Fibroblast of pulmonary artery (primary cell): ENCODE measurements at places on chromosomes 1 and 21.

DNA sequence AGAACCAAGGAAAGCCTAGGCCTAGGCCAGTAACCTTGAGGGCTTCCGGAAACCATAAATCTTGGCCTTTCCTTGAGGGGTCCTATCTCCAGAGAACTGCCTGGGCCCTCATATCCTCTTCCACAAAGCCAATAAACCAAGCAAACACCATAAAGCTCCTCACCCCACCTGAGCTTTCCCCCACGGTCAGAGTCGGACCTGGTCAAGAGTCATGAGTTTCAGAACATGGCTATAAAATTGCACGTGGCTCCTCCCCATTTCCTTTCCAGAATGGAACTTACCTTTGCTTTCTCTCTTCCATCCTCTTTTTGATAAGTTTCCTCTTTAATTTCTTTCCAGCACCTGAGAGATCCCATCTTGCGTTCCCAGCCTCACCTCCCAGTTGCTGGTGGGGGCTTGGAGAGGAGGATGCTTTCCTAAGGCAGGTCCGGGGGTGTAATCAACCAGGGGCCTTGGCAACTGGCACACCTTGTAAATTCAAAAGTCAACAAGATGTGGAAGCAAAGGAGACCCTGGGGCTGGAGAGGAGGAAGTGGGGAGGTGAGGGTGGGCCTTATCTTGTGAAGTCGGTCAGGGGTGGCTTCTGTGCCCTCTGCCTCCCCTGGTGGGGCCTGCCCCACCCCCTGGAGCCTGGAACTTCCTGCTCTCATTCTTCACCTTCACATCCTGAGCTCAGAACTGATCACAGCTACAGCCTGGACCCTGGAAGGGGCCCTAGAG is 259.9 kb downstream of the FOXD2 start:
- no peak for DNase-seq

DNA sequence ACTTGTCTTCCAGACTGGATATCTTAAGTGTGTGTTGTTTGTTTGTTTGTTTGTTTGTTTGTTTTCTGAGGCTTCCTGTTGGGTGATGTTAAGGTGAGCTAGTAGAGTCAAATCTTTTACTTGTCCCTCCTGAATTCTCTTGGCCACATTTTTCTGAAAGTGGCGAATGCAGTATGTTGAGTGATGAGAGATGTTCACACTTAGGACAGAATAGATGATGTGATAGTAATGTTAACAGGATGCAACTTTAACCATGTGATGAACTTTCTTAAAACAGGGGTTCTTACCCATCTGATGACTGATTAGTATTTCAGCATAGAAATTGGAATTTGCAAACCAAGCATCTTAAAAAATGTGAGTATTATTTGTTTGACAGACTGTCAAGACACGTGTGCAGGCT is 40.2 kb downstream of the LMO4 start:
- no peak for DNase-seq

GRCh38 chr1:2320760-2321667 is 70.3 kb downstream of the MORN1 start:
- DNase-seq = no peak

GRCh38 chr1:232978091-232978634 is 27.8 kb downstream of the NTPCR start:
- DNase-seq = peak; percentile 49

- DNase-seq = no peak
Measured at GRCh38 chr1:90308421-90308820, 313.5 kb downstream of the ZNF326 start.

GRCh38 chr1:23436520-23437354 is 12.2 kb upstream of the TCEA3 start:
- DNase-seq = no peak

DNA sequence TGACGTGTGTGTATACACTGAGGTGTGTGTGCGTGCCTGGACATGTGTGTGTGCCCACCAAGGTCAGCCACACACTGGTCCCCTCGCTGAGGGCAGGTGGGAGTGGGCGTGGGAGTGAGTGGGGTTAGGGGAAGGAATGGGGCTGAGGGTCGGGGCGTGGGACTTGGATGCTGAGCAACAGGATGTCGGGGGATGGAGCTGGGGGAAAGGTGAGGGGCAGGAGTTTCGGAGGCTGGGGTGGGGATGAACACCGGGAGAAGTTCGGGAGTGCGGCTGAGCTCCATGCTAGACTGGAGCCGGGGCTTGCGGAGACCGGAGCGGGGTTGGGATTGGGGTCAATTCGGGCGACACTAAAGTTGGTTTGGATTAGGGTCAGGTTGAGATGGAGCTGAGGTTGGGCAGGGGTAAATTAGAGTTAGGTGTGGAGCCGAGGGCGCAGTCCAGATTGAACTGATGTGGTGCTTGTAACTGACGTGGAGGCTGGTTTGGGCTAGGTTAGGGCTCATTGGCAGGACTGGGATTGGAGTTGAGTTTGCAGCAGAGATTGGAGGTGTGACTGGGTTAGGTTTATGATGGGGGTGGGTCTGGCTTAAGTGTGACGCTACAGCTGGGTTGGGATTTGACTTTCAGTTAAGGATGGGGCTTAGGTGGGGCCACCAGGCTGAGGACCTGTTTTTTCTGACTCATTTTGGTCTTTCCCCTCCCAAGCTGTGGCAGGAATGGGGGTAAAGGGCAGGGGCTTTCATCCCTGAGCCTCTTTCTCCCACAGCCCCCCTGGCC is 3.3 kb upstream of the GUCA2A start:
- no peak for DNase-seq

DNA sequence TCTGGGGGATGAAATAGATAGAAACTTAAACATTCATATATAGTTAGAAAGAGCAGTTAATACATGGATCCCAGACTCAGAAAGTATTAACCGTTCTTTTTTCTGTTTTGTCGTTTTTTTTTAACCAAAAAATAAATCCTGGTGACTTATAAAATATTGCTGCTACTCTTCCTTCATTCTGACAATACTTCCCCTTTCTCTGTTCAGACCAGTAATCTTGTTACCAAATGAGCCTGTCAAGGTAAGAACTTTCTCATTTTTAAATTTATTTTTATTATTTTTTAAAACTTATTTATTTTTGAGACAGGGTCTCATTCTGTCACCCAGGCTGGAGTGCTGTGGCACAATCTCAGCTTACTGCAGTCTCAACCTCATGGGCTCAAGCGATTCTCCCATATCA is 13.7 kb downstream of the PTPN22 start:
- no peak for DNase-seq

GRCh38 chr1:40755067-40755466 is 28.5 kb upstream of the KCNQ4 start:
- DNase-seq = peak; percentile 88

- no peak for DNase-seq
Measured at GRCh38 chr1:74530892-74531291, 18.5 kb upstream of the LRRC53 start.

DNA sequence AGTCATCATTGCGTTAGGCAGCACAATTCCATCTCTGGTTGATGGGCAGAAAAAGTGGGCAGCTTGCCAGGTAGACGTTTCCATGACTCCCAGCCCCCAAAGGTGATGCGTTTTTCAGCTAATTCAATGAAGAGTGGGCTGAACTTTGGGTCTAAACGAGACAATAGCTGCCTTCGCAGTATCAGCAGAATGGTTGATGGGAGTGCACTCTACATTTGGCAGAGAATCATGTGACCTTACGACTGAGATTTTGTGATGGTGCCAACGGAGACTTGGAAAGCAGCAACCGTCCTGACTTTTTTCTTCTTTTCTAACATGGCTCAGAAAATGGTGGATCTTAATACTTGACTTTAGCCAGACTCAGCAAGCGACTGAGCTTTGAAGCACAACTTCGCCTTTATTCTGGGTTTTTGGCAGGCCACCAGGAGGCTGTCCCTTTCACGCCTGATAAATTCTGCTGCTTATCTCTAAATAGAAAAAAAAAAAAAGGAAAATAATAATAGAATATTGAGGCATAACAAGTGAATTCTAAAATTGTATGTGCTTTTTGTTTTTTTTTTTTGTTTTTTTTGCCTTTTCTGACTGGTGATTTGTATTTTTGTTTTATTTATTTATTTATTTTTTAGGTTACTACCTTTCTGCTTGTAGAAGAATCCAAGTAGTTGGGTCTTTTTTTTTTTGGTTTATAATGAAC is 804.8 kb downstream of the USP25 start:
- DNase-seq = peak; percentile 98

DNA sequence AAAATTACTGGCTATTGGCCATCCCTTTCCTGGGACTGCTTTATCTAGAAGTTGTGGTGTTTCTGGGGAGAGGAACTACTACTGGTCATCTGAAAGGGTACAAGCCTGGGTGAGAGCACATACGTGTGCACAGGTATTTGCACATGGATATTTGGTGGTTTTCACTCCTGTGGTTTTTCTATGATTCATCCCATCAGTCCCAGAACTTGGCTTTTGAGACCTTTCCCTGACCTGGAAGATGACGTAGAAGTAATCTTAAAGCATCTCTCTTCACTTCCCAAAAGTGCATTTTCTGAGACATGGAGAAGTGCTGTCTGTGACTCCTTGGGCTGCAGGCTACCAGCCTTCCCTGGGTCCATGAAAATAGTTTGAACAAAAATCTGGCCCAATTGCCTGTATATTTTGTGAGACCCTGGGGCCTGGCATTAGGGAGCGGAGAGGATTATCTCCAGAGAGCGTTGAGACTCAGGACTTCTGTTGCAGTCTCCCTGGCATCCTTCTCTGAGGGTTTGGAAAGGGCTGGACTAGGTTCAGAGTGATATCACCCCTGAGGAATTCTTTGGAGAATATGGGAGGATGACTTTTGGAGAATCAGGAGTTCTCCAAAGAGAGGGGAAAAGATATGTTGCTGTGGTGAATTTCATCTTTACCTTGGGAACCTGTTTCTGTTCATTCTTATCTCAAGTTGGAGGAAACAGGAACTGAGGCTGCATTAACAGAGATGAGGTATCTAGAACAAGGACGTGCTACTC is 130.8 kb downstream of the NOS1AP start:
- no peak for DNase-seq

- no peak for DNase-seq
Measured at GRCh38 chr1:90783181-90783580, 66.1 kb upstream of the BARHL2 start.

DNA sequence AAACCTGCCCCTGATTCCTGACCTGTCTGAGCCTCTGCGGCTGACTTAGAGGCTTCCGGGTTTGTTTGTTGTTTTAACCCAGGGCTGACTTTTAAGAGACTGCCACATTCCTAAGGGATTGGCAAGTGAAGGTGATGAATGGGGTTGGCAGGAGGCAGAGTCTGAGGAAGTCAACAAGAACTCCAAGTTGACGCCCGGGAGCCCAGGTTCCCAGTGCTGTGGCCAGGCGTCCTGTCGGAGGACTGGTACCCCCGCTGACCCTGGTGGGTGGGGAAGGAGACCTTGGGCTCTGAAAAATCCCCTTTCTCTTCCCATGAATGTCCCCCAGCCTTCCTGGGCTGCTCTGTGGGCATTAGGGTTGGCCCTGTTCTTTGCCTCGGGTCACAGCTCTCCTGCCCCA is 19.7 kb upstream of the EPS8L3 start:
- peak; percentile 78 for DNase-seq

DNA sequence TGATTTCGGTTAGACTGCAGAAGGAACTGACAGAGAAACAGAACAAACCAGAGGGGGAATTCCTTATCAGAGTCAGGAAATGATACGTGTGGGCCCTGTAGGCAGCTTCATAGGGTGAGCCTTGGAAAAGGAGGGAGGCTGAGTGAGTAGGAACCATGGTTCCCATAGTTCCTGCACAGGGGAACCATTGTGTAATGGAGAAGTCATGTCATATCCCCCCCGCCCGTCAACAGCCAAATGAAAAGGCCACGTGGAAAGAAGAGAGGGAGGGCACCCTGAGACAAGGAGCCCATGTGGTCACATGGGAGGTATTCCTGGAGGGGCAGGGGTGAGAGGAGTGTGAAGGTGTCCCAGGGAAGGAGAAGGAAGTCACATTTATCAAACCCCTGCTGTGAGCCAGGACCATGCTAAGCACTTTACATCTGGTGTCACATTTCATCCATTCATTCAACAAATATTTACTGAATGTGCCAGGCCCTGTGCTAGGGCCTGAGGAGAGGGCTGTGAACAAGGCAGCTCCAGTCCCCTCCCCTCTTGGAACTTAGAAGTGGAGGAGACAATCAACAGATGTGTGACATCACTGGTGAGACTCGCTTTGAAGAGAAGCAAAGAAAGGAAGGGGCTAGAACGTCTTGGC is 15.7 kb upstream of the FGR start:
- DNase-seq = peak; percentile 83

- no peak for DNase-seq
Measured at GRCh38 chr1:67801903-67802302, 31.4 kb downstream of the GNG12 start.

GRCh38 chr1:204112876-204113730 is 38.7 kb downstream of the ETNK2 start:
- no peak for DNase-seq

DNA sequence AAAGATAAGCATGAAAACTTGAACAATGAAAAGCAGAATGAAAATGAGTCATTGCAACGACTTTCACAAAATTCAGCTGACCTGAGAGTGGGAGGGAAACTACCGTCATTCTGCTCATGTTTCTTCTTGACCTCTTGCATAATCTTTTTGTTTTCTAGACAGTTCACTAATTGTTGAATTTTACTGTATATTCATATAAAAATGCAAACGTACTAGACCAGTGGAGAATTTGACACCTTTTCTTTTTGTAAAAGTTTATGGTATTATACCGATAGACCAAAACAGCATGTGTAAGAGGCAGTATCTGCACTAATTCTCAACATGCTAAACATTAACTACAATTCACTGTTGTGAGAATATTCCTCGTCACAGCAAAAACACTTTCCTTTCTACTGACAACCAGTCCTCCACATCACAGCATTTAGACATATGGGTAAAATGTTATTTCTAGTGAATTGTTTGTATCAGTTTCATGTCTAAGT is 137.8 kb downstream of the GREM2 start:
- DNase-seq = peak; percentile 92

DNA sequence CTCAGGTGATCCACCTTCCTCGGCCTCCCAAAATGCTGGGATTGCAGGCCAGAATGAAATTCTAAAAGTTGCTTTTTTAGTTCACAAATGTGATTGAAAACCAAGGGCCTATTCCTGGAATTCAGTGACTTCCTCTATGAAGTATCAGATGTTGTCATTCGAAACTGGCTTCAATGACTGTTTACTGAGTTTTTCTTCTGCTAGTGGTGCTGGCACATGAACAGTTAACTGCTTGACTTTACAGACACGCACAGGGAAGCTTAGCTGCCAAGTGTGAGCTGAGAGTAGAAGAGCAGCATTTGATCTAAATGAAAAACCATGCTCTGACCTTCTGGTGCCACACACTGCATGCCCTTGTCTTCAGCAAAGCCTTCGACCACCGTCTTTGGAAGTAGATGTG is 32.8 kb upstream of the AJAP1 start:
- no peak for DNase-seq

DNA sequence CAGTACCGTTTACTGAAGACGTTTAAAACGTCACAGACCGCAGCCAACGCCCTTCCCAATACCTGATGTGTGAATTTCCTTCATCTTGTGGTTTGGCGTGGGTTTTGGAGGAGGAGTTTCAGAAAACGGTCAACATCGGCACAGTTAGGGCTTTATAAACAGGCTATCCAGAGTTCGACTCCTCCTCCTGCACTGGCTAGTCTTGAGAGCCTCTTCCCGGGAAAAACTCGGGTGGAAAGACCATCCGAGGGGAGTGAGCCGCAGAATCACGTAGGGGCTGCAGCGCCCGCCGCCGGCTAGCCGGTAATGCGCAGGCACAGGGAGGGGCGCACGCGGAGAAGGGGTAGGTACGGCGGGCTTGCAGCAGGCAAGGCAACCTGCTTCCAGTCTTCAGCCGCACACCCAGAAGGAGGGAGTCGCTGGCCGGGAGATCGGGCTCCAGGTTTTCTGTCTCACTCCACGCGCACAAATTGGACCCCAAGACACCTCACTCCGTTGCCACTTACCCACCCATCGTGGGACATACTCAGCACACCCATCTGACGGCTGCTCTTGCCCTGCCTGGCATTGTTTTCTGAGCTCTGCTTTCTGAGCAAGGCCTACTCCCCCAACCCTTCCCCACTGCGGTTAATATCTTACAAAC is 25.4 kb downstream of the SLC19A2 start:
- peak; percentile 29 for DNase-seq
